ENCODE measurements at places on chromosomes 12 and 14.

GRCh38 chr12:120137833-120138232, 21.3 kb upstream of the RAB35 start:
- no peak for DNase-seq

DNA sequence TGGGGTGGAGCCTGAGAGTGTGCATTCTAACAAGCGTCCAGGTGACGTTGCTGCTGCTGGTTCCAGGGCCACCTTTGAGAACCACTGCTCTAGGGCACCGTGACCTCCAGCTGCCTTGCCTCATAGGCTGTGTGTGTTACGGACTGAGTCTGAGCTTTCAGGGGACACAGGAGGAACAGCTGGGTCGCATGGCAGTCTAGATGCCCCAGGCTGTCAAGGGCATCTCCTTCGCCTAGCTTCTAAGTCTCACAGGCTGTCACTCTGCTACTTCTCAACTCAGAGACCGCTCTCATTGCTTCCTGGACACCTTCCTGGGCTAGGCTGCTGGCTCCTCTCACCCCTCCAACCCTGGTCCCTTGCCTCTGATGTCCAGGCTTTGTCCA, 965 bp downstream of the KRT73 start:
- DNase-seq, result no peak

GRCh38 chr12:11758510-11759493, 109.3 kb downstream of the ETV6 start:
- no peak for DNase-seq

GRCh38 chr14:98908050-98908449, 363.9 kb downstream of the BCL11B start:
- DNase-seq, result no peak

- no peak for DNase-seq
Observed at GRCh38 chr12:127429551-127430285, 837.3 kb upstream of the TMEM132C start.

DNA sequence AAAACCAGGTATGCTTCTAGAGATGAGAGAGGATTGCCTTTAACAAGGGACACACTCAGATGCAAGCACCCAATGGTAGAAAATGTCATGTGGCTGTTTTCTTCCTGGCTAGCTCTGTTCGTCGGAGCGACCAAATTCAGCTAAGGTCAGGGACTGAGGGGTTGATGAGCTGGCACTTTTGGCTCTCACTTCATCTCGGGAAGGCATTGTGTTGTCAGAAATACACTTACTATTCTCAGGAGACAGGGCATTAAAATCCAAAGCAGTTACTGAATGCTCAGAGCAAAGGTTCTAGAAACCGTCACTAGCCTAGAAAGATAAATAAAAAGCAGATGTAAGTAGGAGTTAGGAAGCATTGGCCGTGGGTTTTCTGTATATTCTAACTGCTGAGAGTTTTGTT, 275.7 kb upstream of the SSTR1 start:
- DNase-seq, result no peak

DNA sequence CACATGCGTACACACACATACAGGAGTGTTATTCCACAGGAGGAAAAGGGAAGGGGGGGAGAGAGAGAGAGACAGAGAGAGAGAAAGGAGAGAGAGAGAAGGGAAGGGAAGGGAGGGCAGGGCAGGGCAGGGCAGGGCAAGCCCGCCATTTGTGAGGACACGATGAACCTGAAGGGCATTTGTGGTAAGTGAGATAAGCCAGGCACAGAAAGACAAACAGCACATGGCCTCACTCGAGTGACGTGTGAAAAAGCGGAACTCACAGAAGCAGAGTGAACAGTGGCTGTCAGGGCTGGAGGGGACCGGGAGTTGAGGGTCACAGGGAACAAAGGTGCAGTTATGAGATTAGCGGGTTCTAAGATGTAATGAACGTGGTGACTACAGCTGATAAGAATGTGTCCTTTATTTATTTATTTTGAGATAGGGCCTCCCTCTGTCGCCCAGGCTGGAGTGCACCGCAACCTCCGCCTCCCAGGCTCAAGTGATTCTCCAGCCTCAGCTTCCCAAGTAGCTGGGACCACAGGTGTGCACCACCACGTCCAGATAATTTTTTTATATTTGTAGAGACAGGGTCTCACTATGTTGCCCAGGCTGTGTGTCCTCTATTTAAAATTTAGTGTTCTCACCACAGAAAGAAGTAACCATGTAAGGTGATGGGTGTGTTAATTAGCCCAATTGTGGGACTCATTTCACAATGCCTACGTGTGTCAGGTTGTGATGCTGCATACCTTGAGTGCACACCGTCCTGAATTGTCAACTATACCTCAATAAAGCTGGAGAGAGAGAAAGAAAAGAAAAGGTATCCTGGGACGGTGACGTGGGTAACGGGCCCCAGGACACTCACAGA, 18.7 kb upstream of the FBRSL1 start:
- DNase-seq, result no peak

DNA sequence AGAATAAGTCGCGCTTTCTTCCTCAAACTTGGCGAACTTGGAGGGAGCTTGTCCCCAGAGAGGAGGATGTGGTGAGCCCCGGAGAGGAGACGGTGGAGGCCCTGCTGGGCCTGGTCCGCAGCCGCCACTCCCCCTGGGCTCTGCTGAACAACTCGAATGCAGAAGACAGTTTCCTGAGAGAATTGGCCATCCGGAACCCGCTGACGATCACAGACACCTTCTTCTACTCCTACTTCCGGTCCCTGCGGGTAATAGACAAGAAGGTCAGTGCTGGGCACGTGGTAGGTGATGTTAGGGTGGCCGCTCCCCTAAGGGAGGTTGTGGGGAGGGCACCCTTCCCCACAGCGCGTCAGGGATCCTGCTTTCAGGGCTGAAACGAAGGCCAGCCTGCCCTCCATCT, 1.6 kb downstream of the LRRC43 start:
- no peak for DNase-seq

DNA sequence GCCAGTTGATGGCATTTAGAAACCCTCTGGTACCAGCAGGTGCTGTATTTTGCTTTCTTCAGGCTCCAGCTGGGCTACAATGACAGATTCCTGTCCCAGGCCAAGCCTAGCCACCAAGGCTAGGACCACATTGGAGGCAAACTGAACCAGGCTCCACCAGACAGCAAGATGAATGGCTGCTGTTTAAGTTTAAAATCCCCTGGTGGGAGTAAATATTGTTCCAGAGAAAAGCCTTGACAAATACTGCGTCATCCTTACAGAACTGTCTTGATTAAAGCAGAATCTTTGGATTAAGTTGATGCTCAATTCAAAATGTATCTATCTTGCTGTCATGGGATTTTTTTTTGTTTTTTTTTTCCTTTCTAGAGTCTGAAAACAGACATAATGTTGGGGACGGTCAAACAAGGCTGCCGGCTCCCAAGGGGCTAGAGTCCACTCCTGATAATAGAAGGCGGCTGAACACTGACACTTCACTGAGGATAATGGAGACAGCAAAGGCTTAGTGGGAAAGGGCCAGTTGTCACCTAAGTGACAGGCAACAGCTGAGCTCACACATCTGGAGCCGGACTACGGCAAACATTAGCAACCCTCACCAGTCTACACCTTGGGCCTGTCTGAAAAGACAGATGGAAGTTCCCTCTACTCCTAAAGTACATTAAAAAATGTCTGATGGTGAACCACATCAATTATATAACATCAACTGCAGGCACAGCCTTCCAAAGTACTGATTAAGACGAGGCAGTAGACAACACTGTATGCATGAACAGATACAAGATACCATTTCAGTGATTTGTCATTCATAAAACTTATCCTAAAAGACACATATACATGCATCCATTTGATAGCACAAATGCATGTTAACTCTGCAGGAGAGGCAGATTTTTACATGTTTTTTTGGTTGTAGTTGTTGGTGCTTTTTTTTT, 1.7 kb downstream of the PRICKLE1 start:
- no peak for DNase-seq

- DNase-seq, result no peak
Observed at GRCh38 chr12:24695657-24696329, 253.1 kb downstream of the BCAT1 start.

DNA sequence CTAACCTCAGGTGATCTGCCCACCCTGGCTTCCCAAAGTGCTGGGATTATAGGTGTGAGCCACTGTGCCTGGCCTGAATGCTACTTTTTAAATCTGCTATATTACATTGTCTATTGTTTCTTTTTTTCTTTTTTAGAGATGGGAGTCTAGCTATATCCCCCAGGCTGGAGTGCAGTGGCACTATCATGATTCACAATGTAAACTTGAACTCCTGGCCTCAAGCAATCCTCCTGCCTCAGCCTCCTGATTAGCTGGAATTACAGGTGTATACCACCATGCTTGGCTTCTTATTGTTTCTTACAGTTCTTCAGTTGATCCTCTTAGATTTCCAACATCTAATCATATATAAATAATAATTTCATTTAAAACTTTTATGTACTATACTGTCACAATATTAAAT, 15.3 kb upstream of the WDR20 start:
- no peak for DNase-seq

GRCh38 chr12:45918818-45919217, 71.6 kb downstream of the SCAF11 start:
- no peak for DNase-seq

DNA sequence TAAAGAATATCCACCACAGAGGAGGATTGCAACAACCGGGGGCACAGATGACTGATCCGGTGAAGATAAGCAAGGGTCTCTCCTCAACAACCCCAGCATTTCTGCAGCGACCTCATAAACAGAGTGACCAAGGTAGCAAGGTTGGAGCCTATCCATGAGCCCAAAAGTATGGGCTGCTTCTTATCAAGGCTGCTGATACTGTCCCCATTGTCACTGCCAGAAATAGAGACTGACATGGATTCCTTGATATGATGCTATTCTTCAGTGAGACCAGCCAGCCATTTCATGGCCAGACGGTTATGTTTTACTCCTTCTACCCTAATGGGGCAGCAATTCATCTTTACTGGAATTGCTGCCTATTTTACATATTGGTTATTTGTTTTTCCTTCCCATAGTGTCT, 61.9 kb upstream of the ARHGAP5 start:
- DNase-seq, result no peak

DNA sequence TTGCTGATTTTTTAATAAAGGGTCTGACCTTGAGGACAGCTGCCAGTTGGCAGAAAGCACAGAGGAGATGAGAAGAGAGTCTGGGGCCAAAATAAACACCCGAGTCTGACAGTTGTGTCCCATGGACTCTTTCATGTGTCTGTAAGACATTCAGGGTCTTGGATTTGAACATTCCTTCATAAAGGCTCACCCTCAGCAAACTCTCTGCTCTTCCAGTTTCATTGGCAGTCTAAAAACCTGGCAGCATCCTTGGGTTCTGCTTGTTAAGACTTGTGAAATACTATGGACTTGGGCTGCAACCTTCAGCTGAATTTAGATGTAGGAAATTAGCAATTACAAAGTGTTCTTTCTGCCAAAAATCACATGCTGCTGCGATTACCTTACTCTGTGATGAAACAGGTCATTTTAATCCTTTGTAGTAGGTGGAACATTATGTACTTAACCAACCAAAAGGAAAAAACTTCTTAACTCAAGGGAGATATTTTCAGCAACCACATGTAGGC, 32.0 kb upstream of the LMNTD1 start:
- no peak for DNase-seq

GRCh38 chr14:82850576-82850975, 1316.9 kb upstream of the SEL1L start:
- no peak for DNase-seq

- no peak for DNase-seq
Observed at GRCh38 chr14:68584786-68585185, 208.1 kb downstream of the ZFP36L1 start.

DNA sequence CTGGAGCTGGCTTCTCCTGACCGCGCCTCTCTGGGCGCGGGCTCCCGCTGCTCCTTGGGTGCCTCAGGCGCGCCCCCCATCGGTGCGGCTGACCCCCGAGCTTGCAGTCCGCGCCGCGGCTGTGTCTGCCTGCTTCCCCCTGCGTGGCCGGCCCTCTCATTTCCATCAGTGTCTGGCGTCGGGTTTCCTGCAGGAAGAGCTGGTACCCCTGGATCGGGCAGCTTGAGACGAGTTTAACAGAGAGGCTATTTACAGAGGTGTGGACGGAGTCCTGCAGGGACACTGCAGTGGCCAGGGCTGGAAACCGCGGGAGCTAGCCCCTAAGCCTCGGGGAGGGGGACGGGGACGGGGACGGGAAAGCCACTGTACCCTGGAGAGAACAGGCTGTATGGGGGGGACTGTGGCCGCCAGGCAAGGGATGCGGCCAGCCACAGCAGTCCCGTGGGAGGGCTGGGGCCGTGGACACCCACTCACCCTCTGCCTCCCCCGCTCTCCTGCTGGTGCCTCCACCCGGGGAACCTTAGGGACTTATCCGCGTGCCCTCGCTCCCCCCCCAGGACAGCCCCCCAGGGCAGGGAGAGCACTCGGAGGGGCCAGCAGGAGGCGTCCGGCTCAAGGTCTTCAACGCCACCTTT, 3.7 kb upstream of the CACNA2D4 start:
- DNase-seq, result no peak

DNA sequence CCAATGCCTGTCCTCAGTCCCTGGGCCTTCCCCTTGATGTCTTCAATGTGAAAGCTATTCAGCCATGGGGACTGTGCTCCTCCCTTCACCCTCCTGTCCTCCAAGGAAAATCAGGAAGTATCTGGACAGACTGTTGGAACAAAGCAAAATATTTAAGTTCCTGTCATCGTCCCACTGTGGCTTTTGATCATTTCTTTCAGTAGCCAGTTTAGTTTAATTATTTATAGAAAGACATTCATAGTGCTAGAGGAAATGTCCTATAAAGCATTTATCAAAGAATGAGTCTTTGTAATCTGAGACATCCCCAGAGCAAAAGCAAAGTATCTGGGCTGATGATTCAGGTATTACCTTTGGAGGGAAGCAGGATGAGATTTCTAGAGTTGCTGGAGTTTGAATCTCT, 254.1 kb downstream of the NRXN3 start:
- DNase-seq, result no peak

- no peak for DNase-seq
Observed at GRCh38 chr12:123984903-123985302, 11.9 kb downstream of the ZNF664 start.

All from activated gamma-delta T cell treated with Interleukin-2 at 50 U/mL for 16 hours (primary cell).